ENCODE measurements at places on chromosomes 6 and 20. TPM values are rescaled to one million over a fixed set of nuclear protein-coding genes. Genes with fewer than 3 reads are reported as not detected.

The METTL24 gene
- total RNA-seq = 0.44 TPM

The PDE10A gene
- total RNA-seq = 2.5 TPM

The LY6G6D gene
- total RNA-seq = not detected

The CST7 gene
- not detected for total RNA-seq

The RAB23 gene
- 50.6 TPM for total RNA-seq

The RNGTT gene
- 28.8 TPM for total RNA-seq

The FRK gene
- total RNA-seq = 1.5 TPM

The SLC22A7 gene
- not detected for total RNA-seq

The ANGPT4 gene
- not detected for total RNA-seq

The SPINT4 gene
- not detected for total RNA-seq
